ENCODE measurements at places on chromosomes 12 and 14.

- H3K27ac ChIP-seq, result no peak overlapping the region
- H3K36me3 ChIP-seq, result no peaks in the 10 kb centered on the region
These were observed 98.8 kb downstream of the CALM1 start for GRCh38 chr14:90495357-90496276.

DNA sequence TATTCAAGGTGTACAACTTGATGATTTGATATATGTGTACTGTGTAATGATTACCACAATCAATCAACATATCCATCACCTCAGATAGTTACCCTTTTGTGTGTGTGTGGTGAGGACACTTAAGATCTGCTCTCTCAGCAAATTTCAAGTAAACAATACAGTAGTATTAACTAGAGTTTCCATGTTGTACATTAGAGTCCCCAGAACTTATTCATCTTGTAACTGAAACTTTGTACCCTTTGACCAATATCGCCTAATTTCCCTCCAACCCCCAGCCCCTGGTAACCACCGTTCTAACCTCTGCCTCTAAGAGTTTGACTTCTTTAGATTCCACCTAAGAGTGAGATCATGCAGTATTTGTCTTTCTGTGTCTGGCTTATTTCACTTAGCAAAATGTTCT lies 12.1 kb downstream of the ADCK1 start:
- H3K4me3 ChIP-seq, result no peak overlapping the region
- no peaks in the 10 kb centered on the region for H3K36me3 ChIP-seq
- H3K27ac ChIP-seq, result no peak overlapping the region
- DNase-seq, result no peak
- H3K4me1 ChIP-seq, result no peaks in the 10 kb centered on the region
- peaks cover 4% of the 10 kb centered on the region for H3K27me3 ChIP-seq

DNA sequence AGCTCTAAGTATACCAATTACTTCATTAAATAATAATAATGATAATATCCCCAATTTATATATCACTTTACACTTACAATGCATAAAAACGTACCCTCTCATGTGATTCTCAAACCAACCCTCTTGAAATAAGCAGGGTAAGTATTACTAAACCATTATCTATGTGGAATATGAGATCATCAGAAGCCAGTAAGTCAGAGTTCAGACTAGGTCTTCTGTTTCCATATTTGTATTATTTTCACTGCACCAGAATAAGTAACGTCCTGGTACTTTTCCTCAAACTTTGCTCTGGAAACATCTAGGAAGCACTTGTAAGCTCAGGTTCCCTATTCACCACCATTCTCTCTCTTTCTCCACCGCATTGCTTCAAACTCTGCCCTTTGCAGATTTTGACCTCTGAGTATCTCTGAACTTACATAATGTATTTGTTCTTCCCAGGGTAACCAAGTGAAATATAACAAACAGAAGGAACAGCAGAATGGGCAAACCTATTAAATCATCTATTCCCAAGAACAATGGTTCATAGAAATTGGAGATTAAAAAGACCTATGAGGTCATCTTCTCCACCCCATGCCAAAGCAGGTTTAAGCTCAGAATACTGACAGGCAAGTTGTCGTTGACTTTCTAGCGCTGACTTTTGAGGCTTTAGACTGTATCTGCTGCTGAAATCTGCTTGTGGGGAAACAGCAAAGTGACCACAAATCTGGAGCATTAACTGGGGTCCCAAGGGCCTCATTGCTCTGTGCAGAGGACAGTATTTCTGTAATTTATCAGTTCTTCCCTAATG lies 161.3 kb upstream of the FAR2 start:
- peaks cover 2% of the 10 kb centered on the region for H3K27me3 ChIP-seq
- H3K36me3 ChIP-seq, result no peaks in the 10 kb centered on the region
- H3K4me1 ChIP-seq, result no peaks in the 10 kb centered on the region
- H3K27ac ChIP-seq, result no peak overlapping the region
- no peak overlapping the region for H3K4me3 ChIP-seq

- DNase-seq, result no peak
- H3K27me3 ChIP-seq, result no peaks in the 10 kb centered on the region
- H3K4me3 ChIP-seq, result no peak overlapping the region
- H3K27ac ChIP-seq, result no peak overlapping the region
- peaks cover 48% of the 10 kb centered on the region for H3K36me3 ChIP-seq
These were observed 64.1 kb upstream of the TTC7B start for GRCh38 chr14:90880282-90880681.

DNA sequence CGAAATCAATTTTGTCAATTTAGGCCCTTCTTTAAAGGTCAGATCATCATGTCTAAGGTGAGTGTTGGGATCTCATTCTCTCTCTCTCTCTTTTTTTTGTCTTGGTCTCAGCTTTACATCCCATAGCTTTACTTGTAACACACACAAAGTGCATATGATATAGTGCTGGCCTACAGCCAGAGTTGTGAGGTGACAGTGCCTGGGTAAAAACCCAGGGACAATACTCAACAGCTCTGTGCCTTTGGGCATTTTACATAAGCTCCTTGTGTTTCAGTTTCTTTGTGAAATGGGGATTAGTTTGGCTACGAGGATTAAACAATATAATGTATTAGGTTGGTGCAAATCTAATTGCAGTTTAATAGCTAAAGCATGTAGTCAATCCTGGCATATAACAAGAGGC lies 40.2 kb downstream of the GRIP1 start:
- DNase-seq, result no peak
- no peak overlapping the region for H3K4me3 ChIP-seq
- H3K27me3 ChIP-seq, result no peaks in the 10 kb centered on the region
- no peak overlapping the region for H3K27ac ChIP-seq

DNA sequence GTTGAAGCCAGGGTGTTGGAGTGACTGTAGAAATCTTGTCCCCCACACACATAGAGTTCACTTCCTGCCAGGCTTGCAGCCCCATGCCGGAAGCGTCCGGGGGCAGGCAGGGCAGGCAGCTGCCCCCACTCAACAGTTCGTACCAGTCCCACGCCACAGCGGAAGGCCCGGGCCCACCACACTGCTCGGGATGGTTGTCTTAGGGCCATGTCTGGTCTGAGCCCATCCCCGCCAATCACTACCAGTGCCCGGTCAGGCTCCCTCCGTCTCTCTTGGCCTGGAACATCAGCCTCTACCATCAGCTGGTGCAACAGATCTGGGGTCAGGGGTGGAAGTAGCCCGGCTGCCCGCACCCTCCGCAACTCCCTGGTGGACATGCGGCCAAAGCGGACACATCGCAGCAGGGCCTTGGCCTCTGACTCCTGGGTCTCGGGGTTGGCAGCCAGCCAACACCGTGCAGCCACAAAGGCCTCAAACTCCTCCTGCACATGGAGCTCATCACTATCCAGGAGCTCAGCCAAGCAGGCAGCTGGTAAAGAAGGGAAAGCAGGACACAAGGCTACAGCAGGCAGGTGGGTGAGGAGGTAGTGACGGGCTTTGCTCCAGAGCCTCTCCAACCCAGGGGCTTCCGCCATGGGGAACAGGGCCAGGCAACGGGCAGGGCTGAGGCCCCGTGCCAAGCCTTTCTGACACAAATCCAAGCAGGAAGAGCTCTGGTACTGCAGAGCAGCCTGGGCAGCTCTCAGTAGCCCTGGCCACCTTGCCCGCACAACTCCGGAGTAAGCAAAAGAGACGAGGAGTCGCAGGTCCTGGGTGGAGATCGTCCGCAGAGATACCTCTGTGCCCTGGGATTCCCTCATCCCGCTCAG lies 5.9 kb downstream of the KLHL33 start:
- no peak for DNase-seq
- peaks cover 27% of the 10 kb centered on the region for H3K4me1 ChIP-seq
- no peak overlapping the region for H3K4me3 ChIP-seq

GRCh38 chr12:12800406-12801180 lies 12.6 kb upstream of the DDX47 start:
- no peak overlapping the region for H3K4me3 ChIP-seq
- no peaks in the 10 kb centered on the region for H3K27me3 ChIP-seq
- H3K27ac ChIP-seq, result peak overlapping the region; percentile 42
- no peak for DNase-seq

DNA sequence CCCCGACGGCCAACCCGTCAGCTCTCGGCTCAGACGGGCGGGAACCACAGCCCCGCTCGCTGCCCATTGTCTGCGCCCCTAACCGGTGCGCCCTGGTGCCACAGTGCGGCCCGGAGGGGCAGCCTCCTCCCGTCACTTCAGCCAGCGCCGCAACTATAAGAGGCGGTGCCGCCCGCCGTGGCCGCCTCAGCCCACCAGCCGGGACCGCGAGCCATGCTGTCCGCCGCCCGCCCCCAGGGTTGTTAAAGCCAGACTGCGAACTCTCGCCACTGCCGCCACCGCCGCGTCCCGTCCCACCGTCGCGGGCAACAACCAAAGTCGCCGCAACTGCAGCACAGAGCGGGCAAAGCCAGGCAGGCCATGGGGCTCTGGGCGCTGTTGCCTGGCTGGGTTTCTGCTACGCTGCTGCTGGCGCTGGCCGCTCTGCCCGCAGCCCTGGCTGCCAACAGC lies at the start of gene WNT1:
WNT1 (plus strand) TSS at position 32 of the 450 bp plus-strand sequence; CDS start at position 361, 329 bp downstream.
- no peak for DNase-seq
- peaks cover 80% of the 10 kb centered on the region for H3K27me3 ChIP-seq
- H3K4me1 ChIP-seq, result peaks cover 58% of the 10 kb centered on the region
- H3K36me3 ChIP-seq, result no peaks in the 10 kb centered on the region
- peak within 1 kb of the TSS; percentile 72 for H3K4me3 ChIP-seq
- peak within 1 kb of the TSS; percentile 73 for H3K27ac ChIP-seq

- peaks cover 34% of the 10 kb centered on the region for H3K27me3 ChIP-seq
- no peak overlapping the region for H3K27ac ChIP-seq
- no peaks in the 10 kb centered on the region for H3K4me1 ChIP-seq
- DNase-seq, result no peak
- H3K36me3 ChIP-seq, result no peaks in the 10 kb centered on the region
These were observed 46.6 kb upstream of the ESRRB start for GRCh38 chr14:76329154-76329928.

DNA sequence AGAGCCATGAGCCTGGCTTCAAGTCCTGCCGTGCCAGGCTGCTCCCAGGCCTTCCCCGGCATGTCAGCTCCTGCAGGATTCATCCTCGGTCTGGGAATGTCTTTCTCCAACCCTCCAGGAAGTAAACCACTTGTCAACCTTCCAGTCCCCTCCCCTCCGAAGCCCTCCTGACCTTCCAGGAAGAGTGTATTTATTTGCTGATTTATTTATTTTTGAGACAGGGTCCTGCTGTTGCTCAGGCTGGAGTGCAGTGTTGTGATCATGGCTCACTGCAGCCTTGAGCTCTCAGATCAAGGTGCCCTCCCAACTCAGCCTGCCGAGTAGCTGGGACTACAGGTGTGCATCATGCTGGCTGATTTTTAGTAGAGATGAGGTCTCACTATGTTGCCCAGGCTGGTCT lies 24.7 kb downstream of the VSX2 start:
- DNase-seq, result no peak
- H3K4me1 ChIP-seq, result no peaks in the 10 kb centered on the region
- no peak overlapping the region for H3K27ac ChIP-seq
- peaks cover 15% of the 10 kb centered on the region for H3K27me3 ChIP-seq
- no peak overlapping the region for H3K4me3 ChIP-seq
